ENCODE measurements at places on chromosomes 3 and 15.
A peak's percentile ranks its signal among the peaks of the same experiment; 100 is the strongest.

DNA sequence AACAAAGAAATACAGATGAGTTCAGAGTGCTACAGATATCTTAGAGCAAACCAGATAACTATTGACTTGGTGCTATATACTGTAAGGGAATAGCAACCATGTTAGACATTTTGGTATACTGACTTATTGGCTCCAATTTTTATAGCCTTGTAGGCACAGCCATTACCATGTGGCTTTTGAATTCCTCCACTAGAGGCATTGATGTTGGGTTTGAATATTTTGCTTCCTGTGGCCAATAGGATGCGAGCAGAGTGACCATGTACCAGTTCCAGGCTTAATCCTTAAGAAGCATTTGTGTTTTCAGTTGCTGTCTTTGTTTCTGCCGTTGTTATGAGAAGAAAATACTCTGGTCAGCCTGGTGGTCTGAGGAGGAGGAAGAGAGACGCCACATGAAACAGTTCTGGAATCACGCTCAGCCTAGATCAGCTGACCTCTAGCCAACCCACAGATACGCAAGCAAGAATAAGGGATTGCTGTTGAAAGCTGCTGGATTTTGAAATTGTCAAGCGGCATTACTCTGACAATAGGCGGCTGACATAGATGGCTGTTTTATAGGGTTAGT lies 109.4 kb upstream of the TNIK start:
- no peak for DNase-seq

DNA sequence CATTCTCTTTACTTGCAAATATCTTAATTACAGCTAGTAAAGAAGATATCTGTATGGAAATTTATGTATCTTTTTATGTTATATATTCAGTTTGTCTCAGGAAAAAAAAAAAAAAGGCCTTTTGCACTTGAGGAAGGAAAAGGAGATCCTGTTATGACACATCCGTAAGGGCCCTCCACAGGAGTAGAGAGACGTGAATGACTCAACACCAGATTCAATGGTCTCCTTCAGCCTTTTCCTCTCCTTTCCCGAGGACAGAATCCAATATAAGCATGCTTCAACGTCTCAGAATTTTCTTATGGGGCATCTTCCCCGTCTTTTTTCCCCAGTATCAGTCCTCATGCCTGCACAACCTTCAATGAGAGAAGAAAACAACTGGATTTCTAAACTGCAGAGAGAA lies 340.3 kb downstream of the NTRK3 start:
- DNase-seq: no peak

- no peak for DNase-seq
Measured at GRCh38 chr3:153066983-153067382, 95.0 kb upstream of the RAP2B start.

DNA sequence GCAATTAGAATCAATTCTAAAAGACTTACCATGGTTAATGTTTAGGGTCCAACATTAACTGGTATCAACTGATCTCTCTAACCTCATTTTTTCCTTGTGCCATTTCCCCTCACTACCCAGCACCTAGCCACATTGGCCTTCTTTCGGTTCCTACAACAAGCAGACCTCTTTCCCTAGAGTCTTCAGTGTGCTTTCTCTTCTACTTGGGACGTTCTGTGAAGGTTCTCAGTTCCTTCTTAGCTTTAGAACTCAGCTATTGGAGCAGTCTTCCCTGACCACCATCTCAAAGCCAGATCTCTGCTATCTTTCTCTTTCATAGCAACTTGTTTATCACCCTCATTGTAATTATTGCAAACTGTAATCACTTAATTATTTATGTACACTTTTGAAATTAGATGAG lies 31.5 kb upstream of the MINDY4B start:
- no peak for DNase-seq

DNA sequence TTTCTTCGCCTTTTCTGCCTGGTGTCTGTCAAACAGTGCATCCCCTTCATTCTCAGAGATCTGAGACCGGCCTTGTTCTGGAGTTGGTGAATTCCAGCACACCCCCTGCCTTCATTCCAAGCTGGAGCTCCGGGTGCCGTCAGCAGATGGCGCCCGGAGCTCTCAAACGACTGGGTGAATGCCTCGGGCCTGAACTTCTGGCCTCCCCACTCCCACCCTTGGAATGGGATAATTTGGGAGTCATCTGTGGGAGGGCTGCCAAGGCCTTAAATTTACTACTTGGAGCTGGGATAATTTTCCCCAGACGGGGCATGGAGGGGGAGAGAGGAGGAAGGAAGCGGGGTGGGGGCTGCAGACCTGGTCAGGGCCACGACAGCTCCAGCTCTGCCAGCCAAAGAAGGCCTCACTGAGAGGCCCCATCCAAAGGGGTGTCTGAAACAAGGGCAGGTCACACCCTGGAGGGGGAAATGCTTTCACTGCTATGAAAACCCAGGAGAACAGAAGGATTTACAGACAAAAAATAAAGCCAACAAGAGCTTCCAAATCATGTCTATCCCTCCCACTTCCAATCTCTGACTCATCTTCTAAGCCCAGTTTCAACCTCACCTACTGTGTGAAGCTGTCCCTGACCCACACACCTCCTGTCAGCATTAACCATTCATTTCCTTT lies 187.9 kb downstream of the OPA1 start:
- peak; percentile 77 for DNase-seq

DNA sequence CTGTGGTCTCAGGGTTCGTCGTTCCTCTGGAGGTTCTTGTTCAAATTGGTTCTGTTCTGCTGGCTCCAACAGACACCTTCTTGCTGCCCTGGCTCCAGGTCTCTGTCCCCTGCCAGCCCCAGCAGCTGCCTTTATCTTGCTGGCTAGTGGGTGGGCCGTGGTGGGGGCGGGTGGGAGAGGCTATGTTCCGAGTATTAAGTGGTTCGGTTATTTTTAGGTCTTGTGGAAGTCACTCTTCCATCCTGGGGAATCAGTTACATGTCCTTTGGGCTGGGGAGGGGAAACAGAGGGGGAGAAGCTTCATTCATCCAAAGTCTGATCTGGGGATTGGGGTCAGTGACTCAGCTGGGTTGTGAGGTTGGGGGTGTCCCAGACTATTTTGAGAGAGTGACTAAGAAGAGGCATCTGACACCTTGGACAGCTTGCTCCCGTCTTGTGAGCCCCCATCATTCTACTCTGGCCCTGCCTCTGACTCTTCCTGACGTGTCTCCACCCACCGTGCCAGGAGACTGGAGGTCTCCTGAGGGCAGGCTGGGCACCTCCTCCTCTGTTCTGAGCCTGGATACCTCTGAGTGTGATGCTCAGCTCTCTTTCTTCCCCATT lies at the start of gene XIRP1:
XIRP1 (minus strand) TSS at position 106 of the 603 bp plus-strand sequence. CDS start 3,150 bp downstream, outside the sequence.
- no peak for DNase-seq

- DNase-seq: no peak
Measured at GRCh38 chr15:89625716-89626115, 29.6 kb downstream of the KIF7 start.

DNA sequence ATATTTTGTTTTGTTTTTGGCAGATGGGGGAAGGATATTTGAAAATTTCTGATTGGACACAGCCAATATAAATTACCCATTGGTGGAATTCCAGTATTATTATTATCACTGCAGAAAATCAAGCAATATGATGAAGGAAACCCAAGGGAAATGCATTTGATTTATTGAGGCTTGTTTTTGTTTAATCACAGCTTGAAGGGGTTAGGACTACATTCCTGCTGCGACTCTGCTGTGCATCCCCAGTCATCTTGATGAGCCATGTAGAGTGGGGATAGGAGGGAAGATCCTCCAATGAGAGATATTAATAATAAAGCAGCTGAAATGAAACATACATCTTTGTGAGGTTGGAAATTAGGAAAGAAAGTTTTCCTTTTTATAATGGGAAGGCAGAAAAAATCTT lies 208.6 kb downstream of the GAP43 start:
- no peak for DNase-seq

GRCh38 chr15:94083467-94084052 lies 147.8 kb upstream of the MCTP2 start:
- no peak for DNase-seq

DNA sequence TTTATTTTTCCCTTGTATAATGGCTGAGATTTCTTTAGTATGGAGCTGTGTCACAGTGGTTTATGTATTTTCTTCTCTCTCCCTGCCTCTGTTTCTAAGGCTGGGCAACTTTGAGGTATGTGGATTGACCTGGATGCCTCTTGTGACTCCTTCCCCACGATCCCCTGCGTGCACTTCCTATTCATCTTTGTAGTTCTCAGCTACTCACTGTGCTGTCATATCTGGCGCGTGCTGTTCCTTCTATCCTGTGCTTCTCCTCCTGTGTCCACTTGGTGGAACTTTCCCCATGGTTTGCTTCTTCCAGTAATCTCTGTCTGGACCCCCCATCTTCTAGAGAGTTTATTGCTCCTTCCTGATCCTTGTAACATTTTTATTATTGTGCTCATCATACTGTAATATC lies 97.3 kb downstream of the AKAP13 start:
- no peak for DNase-seq

DNA sequence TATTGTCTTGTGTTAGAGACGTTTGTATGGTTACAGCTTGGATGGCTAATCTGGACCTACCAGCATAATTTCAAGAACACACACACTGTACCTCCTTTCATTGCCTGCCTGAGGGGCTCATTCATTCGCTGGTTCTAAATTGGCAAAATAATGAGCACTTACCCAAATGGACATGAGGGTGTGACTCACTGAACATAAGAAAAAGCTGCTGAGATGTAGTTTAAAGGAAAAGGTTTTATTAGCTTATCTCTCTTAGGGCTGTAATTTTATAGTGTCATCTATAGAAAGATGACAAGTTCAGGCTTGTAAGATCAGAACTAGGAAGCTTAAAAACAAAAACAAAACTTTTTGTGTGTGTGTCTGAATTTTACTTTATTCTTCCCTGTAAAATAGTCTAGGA lies 120.7 kb upstream of the WNT7A start:
- no peak for DNase-seq

DNA sequence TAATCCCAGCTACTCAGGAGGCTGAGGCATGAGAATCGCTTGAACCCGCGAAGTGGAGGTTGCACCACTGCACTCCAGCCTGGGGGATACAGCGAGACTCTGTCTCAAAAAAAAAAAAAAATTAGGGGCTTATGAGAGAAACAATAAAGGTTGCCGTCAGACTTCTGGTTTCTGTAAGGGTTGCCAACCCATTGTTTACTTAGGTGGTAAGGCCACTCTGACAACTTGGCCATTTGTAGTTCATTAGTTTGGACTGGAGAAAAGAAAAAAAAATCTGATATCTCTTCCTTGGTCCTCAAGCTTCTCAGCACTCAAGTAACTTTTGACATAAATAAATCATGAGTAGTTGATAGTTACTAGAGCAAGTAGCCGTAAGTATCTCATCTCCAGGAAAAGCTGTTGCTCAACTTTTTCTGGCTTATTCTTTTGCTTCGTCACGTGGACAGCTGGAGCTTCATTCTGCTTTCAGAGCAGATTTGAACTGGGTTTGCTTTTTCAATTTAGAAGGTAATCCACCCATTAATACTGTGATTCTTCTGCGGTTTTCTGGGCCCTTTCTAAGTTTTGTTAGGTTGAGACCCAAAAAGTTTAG lies 9.4 kb downstream of the SNX1 start:
- no peak for DNase-seq

GRCh38 chr3:102189541-102189940 lies 245.3 kb upstream of the ZPLD1 start:
- no peak for DNase-seq

DNA sequence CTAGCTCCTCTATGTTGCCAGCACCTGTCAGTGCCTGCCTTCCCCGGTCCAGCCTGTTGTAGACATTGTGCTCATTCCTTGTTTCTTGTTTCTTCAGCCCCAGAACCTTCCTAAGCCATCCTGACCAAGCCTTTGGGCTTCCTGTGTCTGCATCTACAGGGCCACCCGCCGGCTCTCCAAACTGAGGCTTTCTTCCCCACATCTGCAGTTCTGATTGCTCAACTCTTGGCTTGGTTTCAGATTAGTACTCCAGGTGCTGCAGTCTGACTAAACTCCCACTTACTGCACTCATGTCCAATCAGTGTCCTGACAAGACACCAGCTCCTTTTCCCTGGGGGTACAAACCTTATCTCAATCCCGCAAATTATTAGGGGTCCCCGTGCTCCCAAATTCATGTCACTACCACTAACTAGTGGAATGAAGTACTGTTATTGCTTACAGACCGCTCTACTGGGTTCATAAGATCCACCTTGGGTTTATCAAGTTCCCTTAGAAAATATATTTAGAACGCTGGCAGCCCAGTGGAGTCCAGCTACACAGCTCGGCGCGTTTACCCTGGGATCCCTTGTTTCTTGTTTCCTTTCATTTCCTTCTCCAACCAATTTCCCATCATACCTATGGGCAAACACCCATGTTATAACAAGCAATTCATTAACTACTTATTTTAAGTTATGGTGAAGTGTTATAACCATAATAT lies 114.2 kb upstream of the TJP1 start:
- DNase-seq: no peak

DNA sequence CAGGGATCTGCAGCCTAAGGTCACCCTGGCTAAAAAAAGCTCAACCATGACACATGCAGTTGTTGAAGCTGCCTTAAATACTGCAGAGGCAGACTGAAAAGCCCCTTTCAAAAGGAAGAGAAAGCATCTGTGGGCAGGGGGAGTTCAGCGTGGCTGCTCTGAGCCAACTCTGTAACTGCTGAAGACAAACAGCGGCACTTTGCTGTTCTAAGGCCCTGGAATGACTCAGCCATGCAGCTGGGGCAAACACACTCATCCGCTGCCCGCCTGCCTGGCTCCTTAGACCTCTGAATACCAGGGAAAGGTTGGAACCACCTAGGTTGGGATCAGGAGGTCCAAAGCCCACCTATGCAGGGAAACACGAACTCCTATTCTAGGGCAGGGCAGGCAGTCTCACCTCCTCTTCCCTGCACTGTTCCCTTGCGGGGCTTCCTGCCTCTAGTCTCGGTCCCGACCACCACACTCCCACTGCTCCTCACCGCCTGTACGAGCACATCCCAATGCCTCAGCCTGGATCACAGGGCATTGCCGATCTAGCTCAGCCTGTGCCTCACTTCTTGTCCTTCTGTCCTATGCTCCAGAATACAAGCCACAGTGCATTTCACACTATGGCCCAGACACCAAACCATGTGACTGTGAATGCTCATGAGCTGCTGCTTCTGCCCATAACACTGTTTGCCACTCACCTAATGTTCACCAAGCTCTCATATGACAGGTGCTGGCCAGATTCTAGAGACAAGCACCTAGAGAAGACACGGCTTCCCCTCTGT lies 6.6 kb upstream of the MUSTN1 start:
- DNase-seq: no peak

DNA sequence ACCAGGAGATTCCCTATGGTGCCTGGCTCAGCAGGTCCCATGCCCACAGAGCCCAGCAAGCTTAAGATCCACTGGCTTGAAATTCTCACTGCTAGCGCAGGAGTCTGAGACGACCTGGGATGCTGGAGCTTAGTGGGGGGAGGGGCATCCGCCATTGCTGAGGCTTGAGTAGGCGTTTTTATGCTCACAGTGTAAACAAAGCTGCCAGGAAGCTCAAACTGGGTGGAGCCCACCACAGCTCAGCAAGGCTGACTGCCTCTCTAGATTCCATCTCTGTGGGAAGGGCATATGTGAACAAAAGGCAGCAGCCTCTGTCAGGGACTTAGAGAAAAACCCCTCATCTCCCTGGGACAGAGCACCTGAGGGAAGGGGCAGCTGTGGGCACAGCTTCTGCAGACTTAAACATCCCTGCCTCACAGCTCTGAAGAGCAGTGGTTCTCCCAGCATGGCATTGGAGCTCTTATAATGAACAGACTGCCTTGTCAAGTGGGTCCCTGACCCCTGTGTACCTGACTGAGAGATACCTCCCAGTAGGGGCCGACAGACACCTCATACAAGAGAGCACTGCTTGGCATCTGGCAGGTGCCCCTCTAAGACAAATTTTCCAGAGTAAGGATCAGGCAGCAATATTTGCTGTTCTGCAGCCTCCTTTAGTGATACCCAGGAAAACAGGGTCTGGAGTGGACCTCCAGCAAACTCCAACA lies 231.5 kb upstream of the SETMAR start:
- DNase-seq: peak; percentile 51

GRCh38 chr15:95929232-95929846 lies 401.2 kb upstream of the NR2F2 start:
- DNase-seq: no peak
